Endodermal cell (in vitro differentiated cells): ENCODE measurements at places on chromosomes 13 and 19. TPM values are rescaled to one million over a fixed set of nuclear protein-coding genes. Genes with fewer than 3 reads are reported as not detected.

DNA sequence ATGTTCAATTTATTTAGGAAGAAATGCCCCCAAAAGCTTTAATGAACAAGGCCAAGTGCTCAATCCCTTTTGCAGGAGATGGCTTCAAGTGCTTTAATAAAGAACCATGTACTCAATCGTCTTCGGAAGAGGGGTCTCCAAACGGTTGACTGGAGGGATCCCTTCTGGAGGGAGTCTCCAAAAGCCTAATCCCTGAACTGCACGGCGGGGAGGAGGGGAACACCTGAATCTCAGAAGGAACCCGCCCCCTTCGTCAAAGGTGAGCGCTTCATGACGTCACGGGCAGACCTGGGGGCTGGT lies 505 bp downstream of the PAF1 start:
- no peak for DNase-seq
- peak overlapping the region; percentile 96 for H3K27ac ChIP-seq
- H3K36me3 ChIP-seq = peaks cover 60% of the 10 kb centered on the region
- peaks cover 7% of the 10 kb centered on the region for H3K4me1 ChIP-seq

- H3K36me3 ChIP-seq = peaks cover 13% of the 10 kb centered on the region
- H3K27ac ChIP-seq = no peak overlapping the region
- no peaks in the 10 kb centered on the region for H3K4me1 ChIP-seq
- no peak overlapping the region for H3K4me3 ChIP-seq
These were observed 6.4 kb downstream of the ZNF350 start for GRCh38 chr19:51980116-51980736.

DNA sequence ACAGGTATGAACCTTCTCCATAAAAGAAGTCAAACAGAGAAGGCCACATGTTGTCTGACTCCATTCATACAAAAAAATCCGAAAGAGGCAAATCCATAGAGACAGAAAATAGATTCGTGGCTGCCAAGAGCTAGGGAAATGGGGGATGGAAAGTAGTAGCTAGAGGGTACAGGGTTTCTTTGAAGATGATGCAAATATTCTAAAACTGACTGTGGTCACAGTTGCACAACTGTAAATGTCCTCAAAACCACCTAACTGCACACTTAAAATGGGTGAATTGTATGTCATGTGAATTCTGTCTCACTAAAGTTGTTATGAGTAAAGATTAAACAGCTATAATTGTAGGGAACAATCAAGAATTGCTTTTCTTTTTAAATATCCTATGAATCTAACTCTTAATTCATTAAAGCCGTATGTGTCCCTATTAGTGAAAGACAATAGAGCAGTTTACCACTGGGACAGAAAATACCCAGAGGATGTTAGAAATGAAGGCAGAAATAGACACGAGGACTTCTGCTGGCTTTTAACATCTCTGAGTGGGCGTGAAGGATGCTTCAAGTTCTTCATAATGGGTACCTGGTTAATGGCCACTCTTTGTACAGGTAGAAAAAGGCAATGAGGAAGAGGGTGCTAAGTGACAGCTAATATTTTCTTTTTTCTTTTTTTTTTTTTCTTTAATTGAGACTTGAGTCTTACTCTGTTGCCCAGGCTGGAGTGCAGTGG lies 21.2 kb downstream of the INSR start:
- no peak for DNase-seq
- no peak overlapping the region for H3K27ac ChIP-seq
- no peaks in the 10 kb centered on the region for H3K36me3 ChIP-seq
- no peak overlapping the region for H3K4me3 ChIP-seq
- H3K4me1 ChIP-seq = no peaks in the 10 kb centered on the region
- H3K27me3 ChIP-seq = no peaks in the 10 kb centered on the region

- no peaks in the 10 kb centered on the region for H3K36me3 ChIP-seq
- no peak overlapping the region for H3K27ac ChIP-seq
- H3K27me3 ChIP-seq = no peaks in the 10 kb centered on the region
- no peaks in the 10 kb centered on the region for H3K4me1 ChIP-seq
- no peak overlapping the region for H3K4me3 ChIP-seq
- no peak for DNase-seq
These were observed 55.9 kb upstream of the RANBP3 start for GRCh38 chr19:6033744-6034264.

GRCh38 chr13:37351211-37351610 lies 245.7 kb upstream of the CSNK1A1L start:
- H3K4me3 ChIP-seq = no peak overlapping the region
- H3K27ac ChIP-seq = no peak overlapping the region
- H3K27me3 ChIP-seq = no peaks in the 10 kb centered on the region
- DNase-seq = no peak
- no peaks in the 10 kb centered on the region for H3K4me1 ChIP-seq

GRCh38 chr13:110206996-110207395 lies 100.0 kb downstream of the COL4A1 start:
- no peak overlapping the region for H3K27ac ChIP-seq
- DNase-seq = no peak
- no peak overlapping the region for H3K4me3 ChIP-seq
- H3K27me3 ChIP-seq = no peaks in the 10 kb centered on the region
- H3K4me1 ChIP-seq = no peaks in the 10 kb centered on the region
- peaks cover 94% of the 10 kb centered on the region for H3K36me3 ChIP-seq

DNA sequence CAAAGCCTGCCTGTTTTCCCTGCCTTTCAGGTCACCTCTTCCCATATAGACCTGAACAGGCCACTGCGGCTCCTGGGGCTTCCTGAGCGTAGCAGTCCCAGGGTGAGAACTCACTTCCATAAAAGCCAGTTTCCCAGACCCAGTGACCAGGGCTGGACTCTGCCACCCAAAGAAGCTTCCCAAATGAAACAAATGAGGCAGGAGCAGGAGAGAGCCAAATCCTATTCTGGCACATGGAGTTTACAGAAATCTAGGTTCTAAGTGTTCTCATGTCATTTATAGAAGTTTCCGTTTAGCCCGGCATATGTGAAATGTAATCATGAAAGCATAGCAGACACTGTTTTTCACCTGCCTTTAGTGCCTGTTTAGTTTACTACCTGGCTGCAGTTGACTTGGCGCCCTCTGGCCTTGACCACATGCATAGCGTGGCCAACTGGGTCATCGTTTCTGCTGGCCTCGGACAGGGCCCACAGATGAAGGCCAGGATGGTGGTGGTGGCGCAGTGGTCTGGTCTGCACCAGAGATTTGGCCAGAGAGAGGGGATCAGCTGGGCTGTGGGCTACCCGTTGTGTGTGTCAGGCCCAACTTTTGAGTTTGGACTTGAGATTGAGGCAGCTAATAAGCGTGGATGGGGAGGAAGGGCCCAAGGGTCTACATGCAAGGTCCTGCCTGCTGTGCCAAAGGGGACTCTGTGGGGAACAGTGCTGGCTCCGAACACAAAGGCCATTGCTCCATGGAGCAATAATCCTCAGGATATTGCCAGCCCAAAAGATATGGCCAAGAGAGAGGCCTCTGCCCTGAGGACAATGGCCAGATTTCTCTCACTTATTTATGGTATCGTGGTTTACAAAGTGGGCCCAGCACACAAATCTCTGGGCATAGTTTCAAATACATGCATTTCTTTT lies 43.3 kb downstream of the NFIX start:
- H3K27me3 ChIP-seq = peaks cover 68% of the 10 kb centered on the region
- no peak overlapping the region for H3K4me3 ChIP-seq
- peak; percentile 56 for DNase-seq
- no peak overlapping the region for H3K27ac ChIP-seq
- H3K4me1 ChIP-seq = no peaks in the 10 kb centered on the region
- H3K36me3 ChIP-seq = no peaks in the 10 kb centered on the region

DNA sequence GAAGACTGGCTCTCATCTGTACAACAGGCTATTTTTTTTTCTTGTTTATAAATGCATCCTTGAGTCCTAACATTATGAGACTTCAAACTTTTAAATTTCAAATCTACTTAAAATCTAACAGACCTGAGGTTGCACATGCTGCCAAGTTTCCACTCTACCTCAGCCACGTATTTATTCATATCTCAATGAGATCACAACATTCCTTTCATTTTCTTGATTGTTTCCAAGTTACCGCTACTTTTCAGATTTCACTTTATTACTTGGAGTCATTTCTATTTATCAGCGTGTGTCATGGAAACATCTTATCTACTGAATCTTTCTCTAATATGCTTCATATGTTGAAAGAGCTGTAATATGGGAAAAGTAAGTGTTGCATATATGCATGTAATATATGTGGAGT lies 1257.5 kb upstream of the ATXN8OS start:
- H3K4me3 ChIP-seq = no peak overlapping the region
- no peak overlapping the region for H3K27ac ChIP-seq
- no peaks in the 10 kb centered on the region for H3K27me3 ChIP-seq
- no peak for DNase-seq
- H3K36me3 ChIP-seq = no peaks in the 10 kb centered on the region

- H3K27me3 ChIP-seq = peaks cover 10% of the 10 kb centered on the region
- DNase-seq = peak; percentile 78
- no peak overlapping the region for H3K27ac ChIP-seq
- H3K4me1 ChIP-seq = peaks cover 9% of the 10 kb centered on the region
- no peaks in the 10 kb centered on the region for H3K36me3 ChIP-seq
These were observed 12.4 kb downstream of the MAST3 start for GRCh38 chr19:18109733-18110608.

The ZNF28 gene
- 29.3 to 54.3 TPM (median 50.4 TPM) in 3 replicates for total RNA-seq

The SWSAP1 gene
- 2.8 TPM in 2 replicates for total RNA-seq
